Stimulated activated CD4-positive, alpha-beta T cell treated with anti-CD3 and anti-CD28 coated beads, Interleukin-2, amount 100 ng/mL, for 24 hours (primary cell): ENCODE measurements at places on chromosomes 1 and 21.

DNA sequence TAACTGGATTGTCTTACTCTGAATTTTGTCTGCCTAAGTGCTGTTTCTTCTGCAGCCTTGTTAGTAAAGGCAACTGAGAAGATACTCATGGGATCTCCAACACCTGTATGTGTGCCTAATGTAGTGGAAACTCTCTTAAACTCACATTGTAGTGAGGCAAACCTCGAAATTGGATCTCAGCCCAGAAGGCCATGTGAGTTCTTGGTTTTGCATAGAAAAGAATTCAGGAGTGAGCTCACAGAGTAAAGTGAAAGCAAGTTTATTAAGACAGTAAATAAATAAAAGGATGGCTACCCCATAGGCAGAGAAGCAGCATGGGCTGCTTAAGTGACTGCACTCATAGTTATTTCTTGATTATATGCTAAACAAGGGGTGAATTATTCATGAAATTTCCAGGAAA is 1344.7 kb downstream of the NCAM2 start:
- DNase-seq: no peak

DNA sequence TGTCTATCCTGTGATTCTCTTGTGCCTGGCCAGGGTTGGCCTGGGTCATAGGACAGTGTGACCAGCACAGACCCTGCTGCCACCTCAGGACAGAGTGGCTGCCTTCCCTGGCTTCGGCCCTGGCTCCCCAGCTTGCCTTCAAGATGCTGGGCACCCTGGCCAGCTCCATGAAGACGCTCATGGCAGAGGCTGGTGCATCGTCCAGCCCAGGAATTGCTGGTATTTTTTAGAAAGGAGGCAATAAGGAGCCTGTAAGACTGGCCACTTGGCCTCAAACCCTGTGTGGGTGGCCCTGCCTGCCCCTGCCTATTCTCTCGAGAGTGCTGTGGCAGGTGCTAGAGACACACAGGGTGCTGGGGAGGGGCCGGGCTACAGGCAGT is 70.4 kb upstream of the ACTRT2 start:
- DNase-seq: no peak

DNA sequence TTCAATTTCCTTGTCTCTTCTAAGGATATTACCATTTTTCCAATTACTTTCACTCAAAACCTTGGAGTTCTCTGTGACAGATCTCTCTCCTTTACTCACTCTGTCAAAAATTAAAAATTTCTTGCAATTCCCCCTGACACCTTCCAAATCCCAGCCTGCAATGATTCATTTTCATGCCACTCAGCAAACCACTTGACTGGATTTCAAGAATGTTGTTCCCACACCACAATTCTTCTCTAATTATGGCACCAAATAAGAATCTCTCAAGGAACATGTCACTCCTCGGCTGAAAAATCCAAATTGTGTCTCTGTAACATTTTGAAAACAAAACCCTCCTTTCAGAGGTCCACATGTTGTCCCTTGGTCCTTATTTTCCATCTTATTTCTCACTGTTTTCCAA is 438.9 kb upstream of the ZP4 start:
- DNase-seq: no peak

GRCh38 chr1:110675060-110675791 is 486 bp upstream of the KCNA3 start:
- no peak for DNase-seq

GRCh38 chr21:46264690-46265144 is 20.7 kb downstream of the MCM3AP start:
- DNase-seq: no peak

GRCh38 chr1:40240390-40240789 is 7.3 kb upstream of the TMCO2 start:
- DNase-seq: no peak

DNA sequence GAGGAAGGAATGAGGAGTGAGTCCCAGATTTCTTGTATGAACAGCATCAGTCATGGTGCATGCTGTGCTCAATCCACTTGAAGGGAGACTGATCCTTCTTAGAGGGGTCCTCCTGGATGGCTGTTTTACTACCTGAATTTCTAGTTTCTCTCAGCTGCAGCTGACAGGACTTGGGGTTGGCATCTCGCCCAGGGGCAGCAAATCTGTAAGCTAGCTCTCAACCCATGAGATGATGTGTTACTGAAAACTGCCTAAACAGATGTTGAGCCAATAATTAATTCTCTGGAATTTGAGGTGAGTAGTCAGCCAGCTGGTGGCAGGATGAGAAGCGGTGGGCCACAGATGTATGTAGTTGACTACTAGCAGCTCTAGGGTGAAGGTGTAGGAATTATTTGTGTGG is 19.6 kb downstream of the BACH1 start:
- DNase-seq: no peak

DNA sequence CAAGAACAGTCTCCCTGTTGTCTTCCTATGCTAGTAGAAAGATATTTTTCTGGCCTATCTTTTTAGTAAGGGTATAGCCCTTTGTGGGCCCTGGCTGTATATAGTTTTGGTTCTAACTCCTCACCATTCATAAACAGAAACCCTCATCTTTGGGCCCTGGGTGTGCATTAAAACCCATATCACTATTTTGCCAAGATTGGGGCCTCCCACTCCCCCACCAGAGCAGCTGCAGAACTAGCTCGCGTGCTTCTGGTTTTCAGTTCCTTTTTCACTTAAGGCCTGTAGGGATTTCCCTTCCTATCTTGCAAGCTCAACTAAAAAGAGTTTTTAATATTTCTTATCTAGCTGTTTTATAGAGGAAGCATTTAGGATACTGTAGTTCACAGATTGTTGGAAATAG is 106.4 kb downstream of the RGL1 start:
- DNase-seq: peak; percentile 27

GRCh38 chr1:3352952-3353331 is 101.5 kb upstream of the ARHGEF16 start:
- no peak for DNase-seq

GRCh38 chr1:155339515-155340097 is 18.9 kb downstream of the RUSC1 start:
- DNase-seq: no peak

DNA sequence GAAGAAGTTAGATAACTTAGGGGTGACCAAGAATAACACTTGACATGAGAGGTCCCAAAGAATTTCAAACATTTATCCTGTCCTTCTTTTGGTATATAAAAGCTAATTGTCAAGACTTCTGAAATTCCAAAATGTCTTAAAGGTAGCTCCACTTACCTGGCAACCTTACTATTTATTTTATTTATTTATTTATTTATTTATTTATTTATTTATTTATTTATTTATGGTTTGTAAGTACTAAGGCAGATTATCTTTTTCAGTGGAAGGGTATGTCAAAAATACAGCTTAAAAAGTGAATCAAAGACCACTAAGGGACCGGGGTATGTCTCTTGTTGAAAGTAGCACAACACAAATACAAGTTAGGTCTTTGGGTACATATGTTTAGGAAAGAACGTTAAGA is 620.8 kb upstream of the B3GALT2 start:
- DNase-seq: no peak

GRCh38 chr1:36782785-36783184 is 251.5 kb downstream of the GRIK3 start:
- no peak for DNase-seq

DNA sequence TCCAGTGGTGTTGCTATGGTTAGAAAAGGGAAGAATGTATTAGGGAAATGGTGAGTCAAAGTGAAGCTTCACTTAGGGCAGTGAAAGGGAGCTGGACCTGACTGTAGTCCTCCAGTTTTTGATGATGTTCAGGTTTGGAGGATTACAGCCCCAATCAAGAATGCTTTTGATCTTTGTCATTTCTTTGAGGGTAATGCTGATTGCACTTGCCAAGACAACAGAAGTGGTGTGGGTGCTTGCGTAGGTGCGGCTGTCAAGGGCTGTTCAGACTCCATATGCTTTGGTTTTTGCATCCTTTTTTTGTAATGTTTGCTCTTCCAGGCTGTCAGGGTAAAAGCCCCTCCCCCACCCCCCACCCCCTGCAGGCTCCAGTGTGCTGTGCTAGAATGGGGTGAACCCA is 38.9 kb downstream of the HHAT start:
- no peak for DNase-seq

DNA sequence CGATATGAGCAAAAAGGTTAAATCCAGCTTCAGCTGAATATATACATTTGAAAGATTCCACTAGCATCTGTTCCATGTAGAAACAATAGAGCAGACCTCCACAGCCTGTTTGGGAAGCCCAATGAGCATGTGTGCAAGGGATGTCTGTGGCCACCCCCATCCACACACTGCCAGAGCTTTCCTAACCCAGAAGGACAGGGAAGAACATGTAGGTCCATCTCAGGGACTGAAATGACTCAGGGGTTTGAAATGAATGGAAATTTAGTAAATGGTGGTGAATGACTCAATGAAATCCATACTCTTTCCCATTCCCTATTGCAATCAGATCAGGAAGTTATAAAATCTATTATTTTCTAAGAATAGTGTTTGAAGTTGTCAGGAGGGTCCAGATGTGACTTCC is 397.2 kb downstream of the DUSP10 start:
- DNase-seq: no peak

GRCh38 chr1:75085931-75086330 is 48.3 kb upstream of the LHX8 start:
- DNase-seq: no peak

GRCh38 chr1:206737729-206738201 is 32.8 kb upstream of the IL19 start:
- no peak for DNase-seq

GRCh38 chr1:159587461-159587951 is at the start of gene APCS:
Gene APCS (plus strand): TSS chr1:159587826. CDS start chr1:159587922, 96 bp downstream.
- DNase-seq: no peak

GRCh38 chr1:156247460-156248322 is at the start of gene PAQR6:
Gene PAQR6 (minus strand): TSS chr1:156248056. CDS start chr1:156246731, 1,325 bp downstream.
- DNase-seq: no peak

DNA sequence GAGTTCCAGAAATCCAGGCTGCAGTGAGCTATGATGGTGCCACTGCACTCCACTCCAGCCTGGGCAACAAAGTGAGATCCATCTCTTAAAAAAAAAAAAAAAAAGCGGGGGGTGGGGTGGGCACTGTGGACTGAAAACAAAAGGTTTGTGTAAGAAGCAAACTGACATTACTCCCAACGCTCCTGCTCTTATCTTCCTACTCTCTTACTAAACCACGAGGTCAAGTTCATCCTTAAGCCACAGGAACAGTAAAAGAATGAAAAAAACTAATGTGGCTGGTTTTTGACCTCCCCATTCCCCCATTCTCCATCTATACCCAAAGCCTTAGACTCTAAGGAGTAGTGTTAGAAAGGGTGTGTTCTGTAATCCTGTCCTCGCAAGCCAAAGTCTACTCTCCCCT is 30.8 kb downstream of the TFAP2E start:
- no peak for DNase-seq

DNA sequence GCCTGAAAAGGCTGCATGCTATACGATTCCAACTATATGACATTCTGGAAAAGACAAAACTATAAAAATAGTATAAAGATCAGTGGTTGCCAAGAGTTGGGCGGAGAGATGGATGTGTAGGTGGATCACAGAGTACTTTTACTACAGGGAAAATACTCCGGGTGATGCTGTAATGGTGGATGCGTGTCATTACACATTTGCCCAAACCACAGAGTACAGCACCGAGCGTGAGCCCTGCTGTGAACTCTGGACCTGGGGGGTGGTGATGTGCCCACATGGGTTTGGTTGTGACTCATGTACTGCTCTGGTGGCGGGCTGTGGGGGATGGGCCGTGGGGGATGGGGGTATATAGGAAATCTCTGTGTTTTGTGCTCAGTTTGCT is 162.7 kb upstream of the COL6A1 start:
- peak; percentile 86 for DNase-seq

DNA sequence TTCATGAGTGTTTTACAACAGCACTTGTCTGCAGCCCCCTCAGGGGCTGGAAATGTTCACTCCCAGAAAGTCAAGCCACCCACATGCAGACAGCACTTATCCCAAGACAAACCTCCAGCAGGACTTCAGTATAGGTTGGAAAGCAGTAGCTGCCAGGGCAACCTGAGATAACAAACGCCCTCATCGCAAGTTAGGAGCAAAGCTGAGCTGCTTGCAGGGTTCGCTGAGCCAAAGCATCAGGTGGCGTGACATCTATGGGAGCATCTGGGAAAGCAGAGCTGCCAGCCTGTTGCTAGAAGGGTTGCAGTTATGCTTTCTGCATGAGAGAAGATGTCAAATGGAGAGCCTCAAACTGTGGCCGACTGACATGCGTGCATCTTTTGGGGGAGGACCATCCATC is 4.2 kb upstream of the STXBP3 start:
- DNase-seq: no peak

- no peak for DNase-seq
These were observed 533.4 kb downstream of the MATN1 start for GRCh38 chr1:30189818-30190500.

- no peak for DNase-seq
These were observed 40.8 kb downstream of the SSBP3 start for GRCh38 chr1:54365398-54365797.

DNA sequence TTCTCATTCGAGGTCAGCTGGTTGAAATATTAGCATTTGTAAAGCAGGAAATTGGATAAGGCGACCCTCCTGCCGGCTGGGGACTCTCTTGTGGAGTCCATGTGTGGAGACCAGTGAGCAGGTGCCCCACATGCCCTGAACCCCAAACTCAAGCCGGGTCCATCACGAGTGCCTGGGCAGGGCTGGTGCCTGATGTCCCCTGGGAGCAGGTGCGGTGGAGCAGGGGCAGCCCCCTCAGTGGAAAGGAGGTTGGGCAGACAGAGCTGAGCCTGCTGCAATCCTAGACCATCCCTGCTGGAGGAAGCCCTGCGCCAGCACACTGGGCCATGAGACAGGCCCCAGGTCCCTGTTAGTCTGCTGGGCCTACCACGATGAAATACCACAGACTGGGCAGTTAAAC is 395.6 kb downstream of the NPHP4 start:
- DNase-seq: no peak

GRCh38 chr1:32334864-32335534 is 1.0 kb downstream of the MARCKSL1 start:
- peak; percentile 67 for DNase-seq

DNA sequence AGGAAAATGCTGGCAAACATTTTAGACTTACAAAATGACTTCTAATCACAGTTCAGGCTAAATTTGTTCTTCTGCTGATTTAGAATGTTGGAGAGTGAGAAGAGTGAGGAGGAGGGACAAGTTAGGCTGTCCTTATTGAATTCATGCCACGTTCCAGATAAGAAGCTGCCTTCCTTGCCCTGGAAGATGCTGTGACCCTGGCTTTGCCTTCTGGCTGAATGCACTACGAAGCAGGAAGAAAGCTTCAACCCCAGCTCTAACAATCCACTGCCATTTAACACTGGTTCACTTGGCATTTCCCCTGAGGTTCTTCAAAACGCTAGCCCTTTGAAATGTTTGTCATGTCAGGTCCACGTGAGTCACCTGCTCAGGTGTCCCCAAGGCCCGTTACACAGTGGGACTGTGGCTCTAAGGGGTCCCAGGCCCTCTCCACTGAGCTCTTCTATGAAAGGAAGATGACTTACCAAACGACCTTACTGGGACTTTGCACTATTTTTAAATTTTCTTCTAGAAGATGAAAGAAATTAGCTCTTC is 30.0 kb upstream of the LRRC8C start:
- no peak for DNase-seq
